ENCODE measurements at places on chromosomes 3 and 15.

GRCh38 chr3:127732303-127732702 is 59.6 kb downstream of the ABTB1 start:
- no peak for DNase-seq

DNA sequence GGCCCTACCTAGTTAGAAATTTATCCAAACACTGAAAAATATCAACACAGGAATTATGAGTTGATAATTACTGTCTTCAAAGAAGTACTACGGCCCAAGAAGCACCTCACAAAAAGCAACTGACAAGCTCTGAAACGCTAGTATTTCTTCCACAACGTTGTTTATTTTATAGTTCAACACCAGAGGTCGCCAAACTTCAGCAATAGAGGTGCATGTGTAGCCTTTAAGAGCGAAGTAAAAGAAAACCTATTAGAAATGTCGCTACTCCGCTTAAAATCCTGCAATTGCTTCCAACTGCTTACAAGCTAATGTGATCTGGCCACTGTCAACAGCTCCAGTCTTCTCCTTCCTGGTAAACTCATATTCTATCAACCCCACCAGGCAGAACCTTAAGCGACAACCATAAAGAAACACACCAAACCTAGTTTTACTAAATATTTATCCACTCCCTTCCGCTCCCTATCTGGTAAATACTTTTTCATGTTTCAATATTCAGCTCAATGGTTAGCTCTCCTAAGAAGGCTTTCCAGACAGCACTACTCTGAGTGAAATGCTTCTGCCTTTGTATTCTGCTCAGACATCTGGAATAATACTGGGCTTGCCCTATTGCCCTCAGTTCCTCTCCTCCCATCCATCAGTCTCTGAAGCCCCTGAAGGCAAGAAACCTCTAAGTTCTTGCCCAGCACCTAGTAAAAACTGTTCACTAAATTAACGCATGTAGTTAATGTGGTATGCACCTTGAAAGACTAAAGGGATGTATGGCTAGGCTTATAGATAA is 110.2 kb downstream of the NR1I2 start:
- DNase-seq = peak; percentile 35

DNA sequence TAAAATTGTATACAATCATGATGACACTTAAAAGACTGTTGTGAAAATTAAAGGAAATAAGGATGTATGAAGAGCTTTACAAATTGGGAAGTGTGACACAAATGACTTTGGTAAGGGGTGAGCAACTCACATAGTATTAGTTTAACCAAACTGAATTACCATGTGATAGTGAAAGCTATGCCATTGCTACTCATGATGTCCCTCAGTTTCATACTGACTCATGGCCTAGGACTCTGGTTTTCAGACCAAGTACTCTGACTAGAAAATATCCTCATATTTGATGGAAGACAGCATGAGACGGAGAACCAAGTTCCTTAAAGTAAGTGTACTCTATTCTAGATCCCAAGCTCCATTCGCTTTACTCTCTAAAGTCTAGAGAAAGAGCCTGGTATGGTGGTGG is 203.2 kb upstream of the ICE2 start:
- DNase-seq = no peak

DNA sequence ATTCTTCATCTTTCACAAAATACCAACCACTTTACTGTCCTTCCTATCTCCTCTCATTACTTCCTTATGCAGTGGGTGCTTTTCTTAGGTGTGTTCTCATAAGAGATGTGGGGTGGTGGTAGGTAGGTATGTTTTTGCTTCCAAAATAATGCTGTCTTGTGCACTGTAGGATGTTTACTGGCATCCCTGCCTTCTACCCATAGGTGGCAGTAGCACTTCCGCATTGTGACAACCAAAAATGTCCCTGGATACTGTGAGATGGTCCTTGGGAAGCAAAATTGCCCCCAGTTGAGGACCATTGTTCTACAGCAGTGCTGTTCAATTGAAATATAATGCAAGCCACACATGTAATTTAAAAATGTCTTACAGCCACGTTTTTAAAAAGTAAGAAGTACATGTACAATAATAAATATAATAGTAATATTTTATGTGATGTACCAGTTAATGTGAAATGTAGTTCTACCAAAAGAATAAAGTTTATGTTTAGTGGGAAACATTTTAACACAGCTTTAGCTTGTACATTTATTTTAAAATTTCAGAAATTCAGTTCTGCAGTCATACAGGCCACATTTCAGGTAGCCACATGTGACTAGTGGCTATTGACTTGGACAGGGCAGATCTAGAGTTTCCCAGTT is 75.2 kb downstream of the NEO1 start:
- DNase-seq = peak; percentile 40

- no peak for DNase-seq
Observed at GRCh38 chr3:81406318-81406717, 355.1 kb downstream of the GBE1 start.

DNA sequence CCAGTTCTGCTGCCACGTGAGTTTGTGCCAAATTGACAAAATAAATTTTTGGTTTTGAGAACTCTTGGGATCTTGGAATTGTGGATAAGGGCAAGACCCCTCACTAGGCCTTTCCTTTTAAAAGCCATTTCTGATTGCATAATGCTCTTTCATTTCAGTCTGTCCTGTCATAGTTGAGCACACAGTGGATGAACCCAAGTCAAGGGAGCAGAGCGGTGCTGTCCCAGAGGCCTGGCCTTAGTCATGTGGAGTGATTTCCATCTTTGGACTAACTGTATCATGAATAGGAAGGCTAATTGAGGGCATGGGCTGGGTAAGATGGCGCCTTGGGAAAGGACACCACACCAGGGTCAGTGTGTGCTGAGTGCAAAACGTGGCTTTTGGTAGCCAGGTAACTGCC is 304.0 kb downstream of the UACA start:
- DNase-seq = no peak

- DNase-seq = no peak
Observed at GRCh38 chr3:146200461-146201220, 39.7 kb upstream of the PLOD2 start.

GRCh38 chr15:91553196-91553854 is 300.2 kb upstream of the SLCO3A1 start:
- no peak for DNase-seq

DNA sequence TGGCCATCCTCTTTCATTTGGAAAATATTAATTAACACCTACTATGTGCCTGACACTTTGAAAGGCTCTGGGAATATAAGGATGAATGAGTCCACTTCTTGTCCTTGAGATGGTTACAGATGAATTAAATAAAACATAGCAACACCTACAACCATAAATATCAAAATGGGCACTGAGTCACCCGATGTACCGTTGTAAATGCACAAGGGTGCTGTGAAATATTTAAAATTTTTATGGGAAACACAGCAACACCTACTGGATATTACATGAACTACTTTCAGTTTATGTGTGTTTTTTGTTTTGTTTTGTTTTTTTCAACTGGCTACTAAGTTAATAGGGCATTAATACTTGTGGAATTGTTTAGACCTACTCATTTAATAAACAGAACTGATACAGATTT is 239.0 kb upstream of the NAALADL2 start:
- DNase-seq = no peak

DNA sequence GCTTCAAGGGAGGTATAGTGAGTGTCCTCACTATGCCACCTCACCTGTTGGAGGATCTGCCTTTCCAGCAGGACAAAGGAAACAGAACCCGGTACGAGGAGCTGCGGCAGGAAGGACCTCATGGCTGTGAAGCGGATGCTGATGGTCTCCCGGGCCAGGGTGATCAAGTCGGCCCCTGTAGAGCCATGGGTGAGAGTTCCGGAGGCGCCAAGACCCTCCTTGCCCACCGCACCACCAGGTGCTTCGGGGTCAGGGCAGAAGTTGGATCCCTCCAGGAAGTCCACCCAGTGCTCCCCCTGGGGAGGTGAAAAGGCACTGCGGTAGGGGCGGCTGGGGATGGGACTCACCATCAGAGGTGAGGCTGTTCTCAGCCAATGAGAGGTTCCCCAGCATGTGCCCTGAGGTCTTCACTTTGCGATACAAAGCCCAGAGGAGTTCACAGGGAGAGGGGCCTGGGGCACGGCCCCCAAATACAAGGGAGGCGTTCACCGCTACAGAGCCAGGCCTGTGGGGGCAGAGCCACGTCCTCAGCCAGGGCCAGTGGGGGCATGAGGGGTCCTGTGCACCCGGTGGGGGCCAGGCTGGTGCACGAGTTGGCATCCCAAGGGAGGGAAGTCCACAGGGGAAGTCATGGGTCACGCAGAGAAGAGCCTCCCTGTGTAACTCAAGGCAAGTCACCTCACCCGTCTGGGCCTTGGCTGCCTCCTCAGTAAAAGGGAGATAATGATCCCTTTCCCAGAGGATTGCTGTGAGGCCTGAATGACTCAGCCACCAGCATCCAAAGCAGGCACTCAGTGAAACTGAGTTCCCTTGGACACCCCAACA is 27.7 kb downstream of the C15orf39 start:
- DNase-seq = no peak
